ENCODE measurements at places on chromosomes 3 and 15.

DNA sequence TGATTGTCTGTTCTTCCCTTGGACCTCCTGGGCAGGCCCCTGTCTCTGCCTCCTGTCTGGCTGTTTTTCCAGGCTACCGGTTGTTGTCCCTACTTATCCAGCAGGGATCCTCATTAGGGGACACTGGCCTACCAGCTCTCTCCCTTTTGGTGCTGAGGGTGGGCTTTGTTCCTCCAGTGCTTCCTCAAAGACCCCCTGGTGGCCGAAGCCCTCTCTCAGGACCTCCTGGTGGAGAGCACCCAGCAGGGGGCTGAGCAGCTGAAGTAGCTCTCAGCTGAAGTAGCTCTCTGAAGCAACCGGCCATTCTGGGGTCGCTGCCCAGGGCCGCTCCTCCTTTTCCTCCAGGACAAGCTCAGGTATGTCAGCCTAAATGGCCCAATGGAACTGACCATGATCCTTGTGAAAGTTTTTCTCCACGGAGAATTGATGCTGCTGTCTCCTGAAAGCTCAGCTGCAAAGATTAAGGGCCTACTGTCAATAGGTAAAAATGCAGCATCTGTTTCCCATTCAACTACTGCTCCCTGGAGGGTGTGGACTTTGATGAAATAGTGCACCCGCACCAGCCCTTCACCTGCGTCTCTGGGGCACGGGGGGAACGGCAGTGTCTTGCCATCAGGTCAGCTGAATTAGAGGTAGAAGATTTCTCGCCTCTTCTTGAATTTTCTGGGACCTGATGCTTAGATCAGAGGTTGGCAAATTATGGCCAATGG, 27.6 kb downstream of the ARNT2 start:
- no peak for DNase-seq

DNA sequence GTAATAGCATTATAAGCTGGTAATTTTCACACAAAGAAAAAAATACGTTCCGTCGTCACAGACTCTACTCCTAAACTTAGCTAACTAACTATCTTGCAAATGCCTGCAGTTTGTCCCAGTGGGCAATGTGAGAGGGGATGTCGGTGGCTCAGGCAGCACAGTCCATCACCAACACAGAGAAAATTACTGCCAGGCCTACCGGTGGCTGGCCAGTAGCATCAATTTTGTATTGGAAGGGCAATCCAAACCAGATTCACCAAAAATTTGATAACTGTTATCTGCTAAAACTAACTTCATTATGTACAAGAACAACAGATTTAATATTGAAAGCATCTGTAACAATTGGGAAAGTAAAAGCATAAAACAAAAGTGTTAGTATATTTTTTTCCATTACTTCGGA, 37.4 kb upstream of the RASA2 start:
- DNase-seq: no peak

- no peak for DNase-seq
Measured at GRCh38 chr3:135760581-135760980, 204.9 kb upstream of the PPP2R3A start.

DNA sequence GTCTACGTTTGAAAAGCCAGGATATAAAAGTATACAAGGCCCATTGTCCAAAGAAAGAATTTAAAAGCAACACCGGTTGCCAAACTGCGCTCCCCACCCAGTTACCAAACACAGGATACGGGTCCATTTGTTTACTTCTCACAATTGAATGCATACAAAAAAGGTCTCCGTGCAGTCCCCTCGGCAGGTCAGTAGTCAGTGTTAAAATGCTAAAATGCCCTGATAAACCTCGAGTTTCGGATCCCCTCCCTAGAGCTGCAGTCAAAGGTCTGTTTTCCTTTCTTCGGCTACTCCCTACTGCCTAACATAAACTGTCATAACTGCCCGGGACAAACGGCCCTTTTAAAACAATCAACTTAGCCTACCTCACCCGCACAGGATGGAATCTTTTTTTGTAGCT, 534.6 kb downstream of the FOXP1 start:
- no peak for DNase-seq

DNA sequence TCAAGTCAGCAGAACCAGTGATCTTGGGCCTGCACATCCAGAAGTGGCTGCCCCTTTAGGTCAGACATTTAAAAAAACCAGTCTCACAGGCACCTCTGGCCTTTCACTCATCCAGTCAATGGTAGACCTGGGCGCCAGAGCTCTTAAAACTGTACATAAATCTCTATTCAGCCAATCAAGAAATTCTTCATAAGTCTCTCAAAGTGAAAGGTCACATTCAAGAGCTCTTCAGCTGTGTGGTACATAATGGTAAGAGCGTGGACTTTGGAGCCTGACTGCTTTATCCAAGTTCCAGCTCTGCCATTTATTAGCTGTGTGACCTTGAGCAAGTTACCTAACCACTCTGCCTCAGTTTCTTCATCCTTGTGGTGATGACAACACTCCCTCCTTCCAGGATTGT, 22.3 kb upstream of the MORF4L1 start:
- DNase-seq: no peak

DNA sequence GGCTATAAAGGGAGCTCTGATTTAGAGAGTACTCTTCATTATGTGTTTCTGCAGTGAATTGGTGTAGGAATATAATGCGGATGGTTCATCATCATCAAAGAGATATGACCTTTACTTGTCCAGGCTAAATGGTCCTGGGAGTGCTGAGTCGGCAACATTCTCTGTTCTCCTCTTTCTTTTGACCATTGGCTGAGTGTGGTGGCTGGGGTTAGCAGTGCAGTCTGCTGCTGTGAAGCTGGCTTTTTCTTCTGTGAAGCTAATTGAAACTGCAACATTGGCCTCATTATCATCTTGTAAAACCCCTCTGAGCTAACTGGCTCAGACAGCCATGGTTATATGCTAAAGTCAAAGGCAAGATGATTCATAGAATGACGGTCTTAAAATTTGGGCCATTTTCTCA, 83.8 kb downstream of the THRB start:
- no peak for DNase-seq

- no peak for DNase-seq
Measured at GRCh38 chr3:24235121-24235520, 259.5 kb downstream of the THRB start.

- no peak for DNase-seq
Measured at GRCh38 chr3:82163907-82164520, 402.6 kb upstream of the GBE1 start.

DNA sequence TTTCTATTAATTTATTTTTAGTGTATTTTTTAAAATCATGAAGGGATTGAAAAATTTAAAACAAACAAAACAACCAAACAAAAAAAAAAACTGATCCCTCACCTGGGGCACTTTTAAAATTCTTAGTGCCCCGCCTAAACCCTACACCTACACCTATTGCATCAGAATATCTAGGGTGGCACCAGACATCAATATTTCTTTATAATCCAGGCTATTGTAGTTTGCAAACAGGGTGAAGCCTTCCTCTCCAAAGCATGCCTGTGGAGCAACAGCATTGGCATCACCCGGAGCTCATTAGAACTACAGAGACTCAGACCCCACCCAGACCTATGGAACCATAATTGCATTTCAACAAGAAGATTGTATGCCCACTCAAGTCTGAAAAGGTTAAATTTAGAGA, 54.9 kb upstream of the ACP3 start:
- no peak for DNase-seq

- DNase-seq: no peak
Measured at GRCh38 chr3:133491481-133492059, 81.9 kb upstream of the CDV3 start.

- DNase-seq: no peak
Measured at GRCh38 chr15:100733101-100733842, 130.9 kb downstream of the ASB7 start.

DNA sequence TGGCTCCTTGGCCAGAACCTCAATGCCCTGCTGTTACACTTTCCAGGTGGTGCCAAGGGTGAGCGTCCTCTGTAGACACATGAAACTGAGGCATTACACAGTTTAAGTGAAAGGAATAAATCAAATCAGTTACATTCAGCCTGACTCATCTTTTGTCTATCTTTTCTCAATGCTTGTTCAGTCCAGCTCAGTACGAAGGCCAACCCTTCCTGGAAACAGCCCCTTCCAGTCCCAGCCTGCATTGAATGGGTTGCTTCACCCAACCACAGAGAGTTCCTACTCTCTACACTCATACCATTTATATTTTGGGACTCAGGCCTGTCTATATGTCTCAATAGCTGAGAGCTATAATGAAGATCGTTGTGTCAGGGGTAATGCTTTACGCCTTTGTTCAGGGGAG, 363.6 kb downstream of the RORA start:
- DNase-seq: no peak

DNA sequence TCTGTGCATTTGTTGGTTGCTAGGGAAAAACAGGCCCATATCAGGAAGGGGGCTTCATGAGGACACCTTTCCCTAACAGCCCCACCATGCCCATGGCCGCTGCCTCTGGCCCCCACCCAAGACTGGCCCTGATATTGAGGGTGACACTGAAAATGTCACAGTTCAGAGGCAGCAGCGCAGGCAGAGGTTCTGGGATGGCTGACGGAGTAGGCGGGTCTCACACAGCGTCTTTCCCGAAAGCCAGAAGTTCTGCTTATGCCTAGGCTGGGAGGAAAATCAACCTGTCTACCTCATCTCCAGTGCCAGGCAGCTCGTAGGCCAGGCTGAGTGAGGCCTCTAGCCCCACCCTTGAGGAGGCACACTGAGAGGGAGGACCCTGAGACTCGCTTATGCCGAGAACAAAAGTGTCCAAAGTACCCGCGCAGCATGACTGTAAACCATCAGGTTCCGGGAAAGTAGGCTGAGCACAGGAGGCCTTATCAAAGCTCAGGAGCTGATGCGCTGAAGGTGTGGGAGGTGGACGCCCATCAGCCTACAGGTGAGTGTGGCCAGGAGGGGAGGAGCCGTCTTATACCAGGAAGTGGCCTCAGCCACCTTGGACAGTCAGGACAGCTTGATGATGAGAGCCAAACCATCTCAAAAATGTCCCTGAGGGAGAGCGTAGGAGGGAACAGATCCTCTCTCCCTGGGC, 27.5 kb downstream of the GRAMD2A start:
- DNase-seq: no peak

- no peak for DNase-seq
Measured at GRCh38 chr15:85839643-85840042, 44.9 kb upstream of the KLHL25 start.

DNA sequence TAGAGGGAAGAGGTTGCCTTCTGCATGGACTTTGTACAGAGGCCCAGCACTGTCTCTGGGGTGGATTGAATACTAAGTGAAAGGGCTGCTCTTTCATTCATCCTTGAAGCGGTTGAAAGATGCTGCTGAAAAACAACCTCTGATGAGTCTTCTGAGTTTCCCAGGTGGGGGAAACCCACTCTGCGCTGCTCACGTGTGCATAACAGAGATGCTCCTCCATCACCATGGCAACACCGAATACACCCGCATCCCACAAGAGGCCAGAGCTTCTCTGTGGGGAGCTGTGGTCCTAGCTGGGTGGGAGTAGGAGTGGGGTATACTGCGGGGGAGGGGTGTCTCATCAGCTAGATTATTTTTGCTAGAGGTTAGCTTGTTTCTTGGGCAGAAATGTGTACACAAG, 6.1 kb upstream of the SYN2 start:
- no peak for DNase-seq

DNA sequence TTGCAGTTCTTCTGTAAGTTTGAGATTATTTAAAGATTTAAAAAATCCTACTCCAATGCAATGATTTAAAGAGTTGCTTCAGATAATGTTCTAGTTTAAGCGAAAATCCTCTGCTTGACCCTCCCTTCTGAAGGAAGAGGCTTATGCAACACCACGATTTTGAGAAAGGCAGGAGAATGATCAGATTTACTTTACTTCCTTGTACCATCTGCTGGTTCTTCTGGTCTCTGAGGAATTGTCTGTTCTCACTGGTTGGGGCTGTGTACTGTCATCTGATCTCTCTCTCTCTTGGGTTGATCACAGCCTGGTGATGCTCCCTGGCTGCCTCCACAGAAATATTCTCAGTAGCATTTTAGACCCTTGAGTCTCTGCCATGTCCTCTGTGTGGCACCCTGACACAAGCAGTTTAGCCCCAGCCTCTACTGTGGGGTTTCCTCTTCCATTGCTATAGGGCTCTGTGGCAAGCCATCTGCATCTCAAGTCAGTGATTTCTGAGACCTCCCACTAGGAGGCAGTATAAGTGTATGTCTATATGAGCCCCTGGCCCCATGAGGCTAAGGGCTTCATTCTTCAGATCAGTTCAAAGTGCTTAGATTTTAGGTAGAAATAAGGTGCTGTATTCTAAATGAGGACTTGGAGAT, 50.8 kb upstream of the PLAAT1 start:
- no peak for DNase-seq
